Activated CD4-positive, alpha-beta memory T cell treated with anti-CD3 and anti-CD28 coated beads for 36 hours (primary cell): ENCODE measurements at places on chromosomes 11 and 22.

GRCh38 chr22:46590334-46590733, 29.9 kb upstream of the GRAMD4 start:
- no peak for DNase-seq

- no peak for DNase-seq
These were observed 9.2 kb downstream of the OR51F2 start for GRCh38 chr11:4830346-4830745.

DNA sequence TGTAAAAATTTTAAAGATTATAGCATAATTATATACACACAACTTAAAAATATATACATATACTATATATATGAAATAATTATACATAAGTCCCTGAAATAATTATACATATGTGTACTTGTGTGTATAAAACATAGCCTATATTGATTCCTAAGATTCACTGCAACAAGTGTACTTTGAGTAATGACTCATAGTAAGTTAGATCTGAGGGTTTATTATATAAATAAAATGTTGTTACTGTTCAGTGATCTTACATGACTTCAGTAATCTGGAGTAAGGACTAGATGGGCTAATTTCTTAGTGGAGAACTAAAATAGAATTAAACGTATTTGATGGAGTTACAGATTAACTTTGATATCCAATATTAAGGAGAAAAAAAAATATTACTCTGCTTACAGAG, 350.5 kb downstream of the CNTN5 start:
- no peak for DNase-seq

- DNase-seq, result no peak
These were observed 11.8 kb downstream of the MB start for GRCh38 chr22:35605369-35605680.

DNA sequence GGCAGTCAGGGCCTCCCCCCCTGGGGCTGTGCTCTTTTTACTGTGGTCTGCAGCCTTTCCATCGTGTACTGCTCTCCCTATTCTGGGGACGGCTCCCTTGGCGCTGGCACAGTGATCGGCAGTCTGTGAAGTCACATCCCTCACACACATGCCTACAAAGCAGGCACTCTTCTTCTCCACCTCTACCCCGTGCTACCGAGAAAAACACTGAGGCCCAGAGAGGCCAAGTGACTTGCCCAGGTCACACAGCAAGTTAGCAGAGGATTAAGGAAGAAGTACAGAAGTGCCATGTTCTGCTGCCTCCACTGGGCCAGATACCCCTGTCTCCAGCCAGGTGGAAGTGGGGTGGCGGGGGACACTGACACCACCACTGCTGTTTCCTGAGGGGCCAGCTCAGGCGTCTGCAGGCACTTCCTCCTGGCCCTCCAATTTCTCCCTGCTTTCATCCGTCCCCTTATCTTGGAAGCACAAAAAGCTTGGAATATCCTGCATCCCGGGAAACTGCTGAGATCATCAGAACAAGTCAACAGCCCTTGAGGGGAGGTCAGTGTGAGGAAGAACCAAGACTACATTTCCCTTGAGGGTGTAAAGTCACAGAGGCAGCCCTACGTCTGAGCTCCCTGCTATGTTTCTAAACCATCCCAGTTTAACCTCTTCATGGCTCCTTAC, 30.2 kb upstream of the KLHL35 start:
- DNase-seq, result no peak

DNA sequence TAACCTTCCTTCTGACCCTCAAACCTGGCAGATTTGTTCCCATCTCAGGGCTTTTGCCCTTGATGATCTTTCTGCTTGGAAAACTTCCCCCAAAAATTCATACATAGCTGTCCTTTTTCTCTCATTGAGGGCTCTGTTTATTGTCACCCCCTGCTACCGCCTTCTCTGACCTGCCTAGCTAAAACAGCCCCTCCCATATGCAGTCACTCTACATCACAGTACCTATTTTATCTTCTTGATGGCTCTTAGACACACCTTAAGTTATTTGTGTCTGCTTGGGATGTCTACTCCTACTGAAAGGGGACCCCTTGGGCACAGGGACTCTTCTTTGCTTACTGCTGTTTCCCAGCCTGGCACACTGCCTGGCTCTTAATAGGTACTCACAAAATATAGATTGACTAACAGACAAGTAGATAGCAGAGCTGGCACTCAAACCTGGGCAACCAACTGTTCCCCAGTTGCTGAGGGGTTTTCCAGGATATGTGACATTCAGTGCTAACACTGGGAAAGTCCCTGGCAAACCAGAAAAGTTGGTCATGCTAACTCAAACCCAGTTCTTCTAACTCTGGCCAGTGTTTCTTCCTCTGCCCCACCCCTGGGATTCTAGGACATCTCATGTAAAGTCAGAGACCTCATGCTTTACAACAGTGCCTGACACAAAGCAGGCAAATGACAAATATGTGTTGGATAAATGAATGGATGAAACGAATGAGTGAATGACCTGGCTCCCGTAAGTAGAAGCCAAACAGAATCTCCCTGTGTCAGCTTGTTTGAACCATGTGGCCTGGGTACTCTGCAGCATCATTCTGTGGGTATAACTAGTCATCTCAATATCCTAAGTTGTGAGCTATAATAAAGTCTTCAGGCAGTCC, 19.8 kb upstream of the FJX1 start:
- DNase-seq, result peak; percentile 59

- DNase-seq, result no peak
These were observed 78.7 kb downstream of the ENTHD1 start for GRCh38 chr22:39814899-39815298.

- DNase-seq, result no peak
These were observed 47.9 kb downstream of the KCNJ1 start for GRCh38 chr11:128819198-128819597.

DNA sequence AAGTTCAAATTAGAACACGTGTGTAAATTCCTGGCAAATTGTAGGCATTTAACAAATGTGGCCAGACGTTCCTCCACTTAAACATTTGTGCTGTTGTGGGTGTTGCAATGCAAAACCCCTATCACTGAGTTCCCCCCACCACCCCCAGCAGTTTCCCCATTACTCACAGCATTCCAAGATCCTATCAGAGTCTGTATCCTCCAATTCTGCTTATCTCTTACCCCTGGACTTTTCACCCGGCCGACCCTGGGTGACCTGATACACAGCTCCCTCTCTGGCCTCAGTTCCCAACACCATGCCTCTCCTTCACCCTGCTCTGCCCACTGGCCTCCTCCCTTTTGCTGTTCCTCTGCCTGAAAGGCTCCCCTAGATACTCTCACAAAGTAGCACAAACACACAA, 31.4 kb upstream of the AQP11 start:
- DNase-seq, result no peak

DNA sequence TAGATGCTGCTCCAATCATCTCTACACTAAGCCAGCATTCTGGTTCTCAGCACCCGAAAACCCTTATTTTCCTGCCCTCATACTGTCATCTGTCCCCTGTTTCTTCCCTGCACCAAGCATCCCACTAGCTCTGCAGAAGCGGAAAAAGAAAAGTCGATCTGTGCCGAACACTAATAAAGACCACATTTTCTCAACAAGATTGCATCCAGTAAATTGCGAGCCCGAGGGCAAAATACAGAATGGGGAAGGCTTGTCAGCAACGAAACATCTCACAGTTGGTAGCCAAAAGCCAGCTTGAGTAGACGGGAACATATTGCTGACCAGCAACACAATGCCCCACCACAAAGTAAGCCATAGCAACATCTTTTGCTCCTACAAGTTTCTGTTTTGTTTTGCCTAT, 227.4 kb downstream of the CADM1 start:
- no peak for DNase-seq

DNA sequence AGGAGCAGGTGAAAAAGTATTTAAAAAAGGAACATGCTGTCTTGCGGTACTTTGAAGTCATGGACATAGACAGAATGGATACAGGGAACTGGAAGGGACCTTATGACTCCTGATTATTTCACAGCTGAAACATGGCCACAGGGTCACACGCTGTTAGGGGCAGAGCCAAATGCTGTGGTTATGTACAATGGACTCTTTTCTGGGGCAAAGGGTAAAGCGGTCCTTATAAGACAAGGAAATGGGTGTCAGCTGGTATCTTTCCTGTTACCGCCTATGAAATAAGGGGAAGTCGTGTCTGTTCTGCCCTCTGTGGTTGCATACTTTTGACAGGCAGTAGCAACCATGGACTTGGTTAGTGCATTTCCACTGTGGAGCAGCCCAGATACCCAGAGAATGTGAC, 12.8 kb upstream of the ST14 start:
- DNase-seq, result no peak

DNA sequence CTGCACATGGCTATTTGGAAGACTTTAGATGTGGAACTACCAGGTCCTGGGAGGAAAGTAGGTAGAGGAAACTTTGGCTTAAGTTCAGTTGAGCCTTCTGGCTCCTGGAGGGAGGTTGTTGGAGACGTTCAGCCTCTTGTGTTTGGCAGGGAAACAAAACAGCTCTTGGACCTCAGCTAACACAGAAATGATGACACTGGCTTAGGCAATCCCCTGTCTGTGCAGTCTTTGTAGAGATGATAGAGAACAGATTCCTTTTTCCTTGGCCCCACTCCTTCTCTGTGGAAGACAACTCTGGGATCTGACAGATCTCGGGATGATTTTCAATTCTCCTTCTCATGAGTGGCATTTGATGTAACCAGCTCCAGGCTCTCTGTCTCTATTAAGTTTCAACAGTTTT, 428.5 kb downstream of the TMEM135 start:
- DNase-seq, result no peak

DNA sequence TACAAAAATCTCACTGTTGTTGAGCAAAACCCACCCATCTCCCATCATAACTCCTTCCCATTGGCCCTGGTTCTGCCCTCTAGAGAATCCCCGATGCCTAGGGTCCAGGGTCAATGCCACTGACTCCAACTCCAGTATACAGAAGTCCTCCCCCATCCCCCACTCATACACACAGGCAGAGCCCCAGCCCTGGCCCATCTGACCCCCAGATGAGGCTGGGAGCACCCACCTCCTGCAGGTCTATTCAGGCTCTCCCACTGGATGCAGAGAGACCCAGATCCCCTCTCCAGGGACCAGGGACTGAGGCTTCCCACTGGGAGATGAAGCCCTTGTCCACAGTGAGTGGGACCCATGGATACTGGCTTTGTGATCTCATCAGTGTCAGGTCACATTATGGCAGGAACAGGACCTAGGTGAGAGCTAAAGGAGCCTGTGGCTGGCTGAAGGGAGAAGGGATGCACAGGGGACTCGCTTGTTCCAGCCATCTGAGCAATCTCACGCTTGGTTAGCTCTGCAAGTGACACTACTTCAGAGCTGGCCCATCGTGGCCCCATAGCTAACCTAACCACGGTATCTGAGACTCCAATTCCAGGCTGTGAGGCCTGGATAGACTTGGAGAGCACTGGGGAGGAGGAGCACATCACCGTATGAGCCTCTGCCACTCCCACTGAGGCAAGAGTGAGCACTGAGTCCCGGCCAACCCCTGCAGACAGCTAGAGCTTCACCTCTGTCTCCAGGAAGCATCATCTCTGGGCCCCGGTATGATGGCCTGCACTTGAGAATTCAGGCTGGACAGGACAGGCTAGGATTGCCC, 35.7 kb downstream of the TRIM29 start:
- no peak for DNase-seq

GRCh38 chr11:13962562-13963168, at the start of gene SPON1:
Gene SPON1 (plus strand): TSS chr11:13962723. CDS start chr11:13962905, 182 bp downstream.
- DNase-seq, result peak; percentile 64

- DNase-seq, result no peak
These were observed 138.4 kb upstream of the CADM1 start for GRCh38 chr11:115642660-115643059.

GRCh38 chr11:130464291-130464812, 15.9 kb downstream of the ADAMTS15 start:
- no peak for DNase-seq

DNA sequence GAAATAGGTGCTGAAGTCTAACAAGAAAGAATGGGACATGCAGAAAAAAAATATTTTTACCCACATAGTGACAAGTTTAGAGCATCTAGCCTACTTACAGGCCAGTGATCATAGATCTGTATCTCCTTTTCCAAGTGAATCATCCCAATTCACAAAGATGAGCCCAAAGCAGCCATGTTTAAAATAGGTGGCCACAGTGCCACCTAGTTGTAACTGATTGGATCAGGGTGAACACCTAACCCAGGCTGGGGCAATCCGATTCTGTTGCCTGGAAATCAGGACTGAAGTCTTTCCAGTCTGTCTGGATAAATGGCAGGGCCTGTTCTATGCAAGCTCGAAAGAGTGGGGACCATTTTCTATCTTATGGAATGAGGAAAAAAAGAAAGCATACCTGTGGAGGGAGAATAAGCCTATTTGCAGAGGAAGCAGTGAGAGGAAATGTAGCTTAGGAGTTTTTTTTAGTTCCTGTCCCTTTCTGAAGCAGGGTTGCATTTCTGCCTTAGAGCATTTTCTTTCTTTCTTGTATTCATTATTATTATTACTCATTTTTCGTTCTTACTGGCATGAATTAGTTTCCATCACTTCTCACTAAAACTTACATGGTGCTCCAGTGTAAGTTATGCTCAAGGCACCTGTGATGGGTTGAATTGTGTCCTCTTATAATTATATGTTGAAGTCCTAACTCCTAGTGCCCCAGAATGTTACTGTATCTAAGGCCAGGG, 113.2 kb upstream of the RAG2 start:
- no peak for DNase-seq

DNA sequence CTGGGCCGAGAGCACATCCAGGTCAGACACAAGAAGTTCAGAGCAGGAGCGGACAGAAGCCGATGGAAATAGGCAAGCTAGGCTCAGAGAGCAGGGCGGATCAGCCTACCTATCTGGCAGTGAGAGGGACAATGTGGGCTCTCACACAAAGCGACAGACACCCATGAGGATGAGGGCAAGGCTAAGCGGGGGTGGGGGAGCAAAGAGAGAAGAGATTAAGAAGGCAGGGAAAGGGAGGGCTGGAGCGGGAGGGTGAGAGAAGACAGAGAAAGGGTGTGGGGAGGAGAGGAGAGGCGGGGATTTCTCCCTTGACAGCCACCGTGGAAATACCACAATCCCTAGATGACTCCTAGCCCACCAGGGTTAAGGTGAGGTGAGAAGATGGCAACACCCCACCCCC, 57.9 kb downstream of the BUD13 start:
- no peak for DNase-seq

GRCh38 chr22:42719656-42720262, 911 bp downstream of the A4GALT start:
- DNase-seq, result no peak

GRCh38 chr11:96311120-96311568, 31.9 kb downstream of the MAML2 start:
- DNase-seq, result no peak

DNA sequence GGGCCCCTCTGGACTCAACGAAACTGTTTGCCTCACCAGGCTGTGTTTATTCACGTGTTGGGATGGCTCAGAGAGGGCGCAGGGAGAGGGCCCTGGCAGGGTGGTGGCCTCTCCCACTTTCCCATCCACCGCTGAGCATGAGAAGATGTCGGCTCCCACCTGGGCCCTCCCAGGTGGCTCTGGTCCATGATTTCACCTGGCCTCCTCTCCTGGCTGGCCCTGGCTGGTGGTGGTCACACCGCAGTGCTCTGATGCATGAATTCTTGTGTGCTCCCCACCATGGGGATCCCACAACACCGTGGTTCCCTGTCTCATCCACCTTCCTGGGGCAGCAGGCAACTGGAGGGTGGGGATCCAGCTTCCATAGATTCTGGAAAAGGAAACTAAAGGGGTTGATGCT, 13.4 kb downstream of the RTL6 start:
- no peak for DNase-seq

GRCh38 chr11:40287916-40288803, 1171.3 kb downstream of the LRRC4C start:
- DNase-seq, result no peak

- no peak for DNase-seq
These were observed 3.6 kb upstream of the CKAP5 start for GRCh38 chr11:46849631-46850030.

GRCh38 chr22:42376711-42377554, 55.3 kb downstream of the NFAM1 start:
- DNase-seq, result no peak
